ENCODE measurements at places on chromosomes 4 and X.

DNA sequence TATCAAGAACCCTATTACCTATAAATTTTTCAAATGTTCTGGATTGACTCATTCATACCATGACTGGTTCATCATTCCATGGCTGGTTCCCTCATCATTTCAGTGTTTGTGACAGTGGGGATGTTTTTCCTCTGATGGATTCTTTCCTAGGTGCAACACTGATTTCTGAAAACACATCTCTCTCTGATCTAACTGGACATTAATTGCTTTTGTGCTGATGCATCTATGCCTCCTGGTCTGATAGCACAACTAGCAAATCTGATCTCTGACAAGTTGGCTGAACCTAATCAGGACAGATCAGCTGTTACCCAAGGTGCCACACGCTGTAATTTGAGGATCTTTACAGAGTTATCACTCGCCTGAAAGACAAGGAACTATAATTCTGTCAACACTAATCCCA, 140.2 kb downstream of the LDB2 start:
- H3K4me1 ChIP-seq: no peaks in the 10 kb centered on the region
- no peak overlapping the region for H3K27ac ChIP-seq
- no peak overlapping the region for H3K4me3 ChIP-seq
- H3K27me3 ChIP-seq: no peaks in the 10 kb centered on the region
- no peak for DNase-seq
- H3K36me3 ChIP-seq: no peaks in the 10 kb centered on the region

DNA sequence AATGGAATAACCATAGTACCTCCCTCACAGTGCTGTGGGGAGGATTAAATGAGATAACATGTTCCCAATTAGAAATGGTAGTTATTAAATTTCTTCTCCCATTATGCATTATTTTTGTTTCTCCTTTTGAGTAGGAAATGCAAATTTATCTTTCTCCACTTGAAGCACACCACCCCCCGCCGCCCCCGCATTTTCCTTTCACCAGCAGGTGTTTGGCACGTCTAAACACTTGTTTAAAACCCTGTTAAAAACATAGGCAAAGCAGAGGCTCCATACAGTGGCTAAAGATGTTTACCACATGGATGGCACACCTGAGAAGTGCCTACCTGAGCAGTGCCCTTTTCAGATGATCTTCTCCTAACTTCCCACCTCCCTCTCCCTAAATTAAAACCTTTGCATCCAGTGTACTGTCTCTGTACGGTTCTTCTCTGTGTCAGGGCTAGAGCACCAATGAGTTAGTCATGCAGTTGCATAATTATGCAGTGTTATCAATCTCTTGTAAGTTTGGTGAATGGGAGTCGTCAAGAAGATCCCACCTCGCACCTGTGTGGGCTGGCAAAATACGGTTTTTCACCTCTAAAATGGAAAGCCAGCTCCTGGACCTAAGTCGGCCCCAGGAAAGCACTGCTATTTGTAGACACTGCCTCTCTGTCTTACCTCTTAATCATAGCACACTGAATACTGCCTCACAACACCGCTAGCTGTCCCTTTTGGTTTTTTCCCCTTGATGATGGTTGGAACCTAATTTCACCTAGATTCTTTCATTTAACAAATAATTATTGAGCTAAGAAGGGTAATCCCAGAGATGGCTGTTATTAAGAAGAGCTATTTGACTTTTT, 122.0 kb downstream of the CT47B1 start:
- H3K4me1 ChIP-seq: peaks cover 38% of the 10 kb centered on the region
- peak overlapping the region; percentile 22 for H3K4me3 ChIP-seq
- DNase-seq: peak; percentile 29
- no peaks in the 10 kb centered on the region for H3K36me3 ChIP-seq

- H3K4me3 ChIP-seq: no peak overlapping the region
- H3K27ac ChIP-seq: no peak overlapping the region
- H3K4me1 ChIP-seq: no peaks in the 10 kb centered on the region
- no peaks in the 10 kb centered on the region for H3K27me3 ChIP-seq
- no peaks in the 10 kb centered on the region for H3K36me3 ChIP-seq
These were observed 37.4 kb upstream of the NDST3 start for GRCh38 chr4:117996891-117997290.

DNA sequence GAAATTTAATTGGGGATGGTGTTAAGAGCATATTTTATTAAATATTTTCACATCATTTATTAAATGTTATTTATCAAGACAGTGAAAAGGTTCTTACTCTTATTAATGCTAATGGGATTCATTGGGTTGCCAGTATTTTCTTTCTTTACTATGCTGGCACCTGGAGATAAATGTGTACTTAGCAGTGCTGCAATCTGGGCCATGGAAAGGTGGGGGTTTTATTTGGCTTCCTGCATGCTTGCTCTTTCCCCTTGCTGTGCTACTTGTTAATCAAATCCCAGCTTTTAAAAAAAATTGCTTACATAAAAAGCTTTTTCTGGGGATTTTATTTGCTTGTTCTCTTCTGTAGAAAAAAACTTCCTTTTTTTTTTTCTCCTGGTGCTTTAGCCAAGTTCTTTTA, 48.3 kb downstream of the ZAR1 start:
- no peaks in the 10 kb centered on the region for H3K4me1 ChIP-seq
- H3K27me3 ChIP-seq: no peaks in the 10 kb centered on the region
- no peak for DNase-seq

- H3K4me3 ChIP-seq: no peak overlapping the region
- no peak for DNase-seq
- no peak overlapping the region for H3K27ac ChIP-seq
- no peaks in the 10 kb centered on the region for H3K27me3 ChIP-seq
These were observed 136.5 kb downstream of the PRKX start for GRCh38 chrX:3576886-3577501.
